ENCODE measurements at places on chromosomes 5 and 9.

GRCh38 chr9:81599837-81600236 is 89.5 kb downstream of the TLE1 start:
- DNase-seq, result no peak

DNA sequence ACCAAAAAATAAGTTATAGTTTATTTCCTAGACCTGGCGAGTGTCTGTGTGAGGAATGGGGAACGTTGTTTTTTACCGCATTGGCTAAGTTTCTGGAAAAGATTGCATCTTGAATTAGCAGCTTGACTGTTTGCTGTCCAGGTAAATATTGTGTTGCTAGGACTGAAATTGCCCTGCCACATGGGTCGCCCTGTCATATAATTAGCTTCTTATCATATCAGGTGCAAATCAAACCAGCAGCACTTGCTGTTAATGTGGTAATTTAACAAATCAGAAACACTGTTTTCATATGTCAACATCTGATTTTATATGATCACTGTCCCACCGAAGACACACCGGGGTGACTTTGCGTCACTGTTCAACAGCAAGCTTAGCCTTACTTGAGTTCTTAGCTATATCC is 63.7 kb upstream of the ZNF622 start:
- DNase-seq, result no peak

- no peak for DNase-seq
These were observed 252.1 kb downstream of the CRB2 start for GRCh38 chr9:123608104-123608503.

DNA sequence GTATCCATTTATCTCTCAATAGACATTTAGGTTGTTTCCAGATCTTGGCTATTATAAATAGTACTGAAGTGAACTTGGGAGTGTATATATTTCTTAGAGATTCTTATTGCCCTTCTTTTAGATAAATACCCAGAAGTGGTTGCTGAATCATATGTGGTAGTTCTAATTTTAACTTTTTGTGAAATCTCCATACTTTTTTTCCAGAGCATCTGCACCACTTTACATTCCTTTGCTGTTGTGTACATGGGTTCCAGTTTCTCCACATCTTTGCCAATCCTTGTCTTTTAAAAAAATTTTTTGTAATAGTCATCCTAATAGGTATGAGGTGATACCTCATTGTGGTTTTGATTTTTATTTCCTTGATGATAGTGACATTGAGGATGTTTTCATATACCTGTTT is 303.7 kb downstream of the CCDC171 start:
- DNase-seq, result no peak

GRCh38 chr9:5629312-5630080 is 589 bp downstream of the RIC1 start:
- no peak for DNase-seq

GRCh38 chr9:16214677-16215352 is 655.7 kb downstream of the BNC2 start:
- no peak for DNase-seq

DNA sequence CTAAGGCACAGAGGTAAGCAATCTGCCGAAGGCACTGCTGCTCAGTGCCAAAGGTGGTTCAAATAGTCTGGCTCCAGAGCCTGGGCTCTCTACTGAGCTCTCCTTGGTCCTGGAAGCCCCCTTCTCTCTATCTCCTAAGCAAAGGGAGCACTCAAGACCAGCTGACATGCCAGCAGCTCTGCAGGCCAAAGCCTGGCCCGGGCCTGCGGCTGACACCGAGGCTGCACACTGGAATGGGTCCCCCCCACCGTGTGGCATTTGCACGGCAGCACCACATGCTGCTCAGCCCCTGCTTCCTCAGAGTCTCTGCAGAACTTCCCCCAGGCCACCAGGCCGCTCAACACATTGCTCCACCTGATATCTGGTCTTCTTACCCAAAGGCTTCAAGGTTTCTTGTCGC is 57.8 kb upstream of the GOLPH3 start:
- DNase-seq, result no peak

DNA sequence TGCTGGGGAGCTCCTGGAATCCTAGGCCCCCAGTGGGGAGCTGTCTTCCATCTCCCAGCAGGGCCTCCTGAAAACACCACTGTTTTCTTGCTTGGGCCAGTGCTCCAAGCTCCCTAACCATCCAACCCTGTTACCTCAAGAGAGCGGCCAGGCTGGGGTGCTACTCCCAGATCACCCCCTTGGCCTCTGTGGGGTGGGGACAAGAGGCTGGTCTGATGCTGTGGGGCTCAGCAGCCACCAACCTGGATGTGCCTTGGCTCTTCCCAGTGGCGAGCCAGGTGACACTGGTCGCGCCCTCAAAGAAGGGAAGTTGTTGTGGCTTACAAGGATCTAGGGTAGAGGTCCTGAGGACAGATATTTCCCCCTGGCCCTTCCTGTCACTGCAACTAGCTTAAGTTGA is 49.0 kb downstream of the SECISBP2 start:
- DNase-seq, result no peak

DNA sequence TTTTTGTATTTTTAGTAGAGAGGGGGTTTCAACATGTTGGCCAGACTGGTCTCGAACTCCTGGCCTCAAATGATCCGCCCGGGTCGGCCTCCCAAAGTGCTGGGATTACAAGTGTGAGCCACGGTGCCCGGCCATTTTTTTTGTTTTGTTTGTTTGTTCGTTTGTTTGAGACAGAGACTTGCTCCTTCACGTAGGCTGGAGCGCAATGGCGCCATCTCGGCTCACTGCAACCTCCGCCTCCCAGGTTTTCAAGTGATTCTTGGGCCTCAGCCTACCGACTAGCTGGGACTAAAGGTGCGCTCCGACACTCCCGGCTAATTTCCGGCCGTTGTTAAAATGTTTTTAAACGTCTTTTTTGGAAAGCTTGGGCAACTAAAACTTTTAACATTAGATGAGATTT is 54.0 kb downstream of the SHOC1 start:
- DNase-seq, result no peak

- DNase-seq, result no peak
These were observed 16.1 kb downstream of the MACROH2A1 start for GRCh38 chr5:135382981-135383380.

GRCh38 chr5:72433522-72433921 is 73.7 kb downstream of the ZNF366 start:
- DNase-seq, result no peak

- no peak for DNase-seq
These were observed 94.2 kb upstream of the FBN2 start for GRCh38 chr5:128632264-128632663.

DNA sequence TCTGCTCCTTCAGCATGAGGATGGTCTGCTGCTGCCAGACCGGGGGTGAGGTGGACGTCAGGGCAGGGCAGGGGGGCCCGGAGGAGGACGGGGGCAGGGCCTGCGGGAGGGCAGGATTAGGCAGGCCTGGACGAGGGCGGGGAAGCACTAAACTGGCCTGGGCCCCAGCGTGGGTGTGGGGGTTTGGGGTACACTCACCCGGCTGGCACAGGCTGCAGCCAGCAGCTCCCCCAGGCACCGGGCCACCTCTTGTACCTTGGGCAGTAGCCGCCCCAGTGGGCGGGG is 5.5 kb downstream of the SAPCD2 start:
- DNase-seq, result no peak

- no peak for DNase-seq
These were observed 67.1 kb downstream of the BAAT start for GRCh38 chr9:101317735-101318134.

- DNase-seq, result no peak
These were observed 4.5 kb upstream of the DBN1 start for GRCh38 chr5:177477701-177478477.

GRCh38 chr5:9468060-9468388 is 77.9 kb downstream of the SEMA5A start:
- DNase-seq, result no peak

DNA sequence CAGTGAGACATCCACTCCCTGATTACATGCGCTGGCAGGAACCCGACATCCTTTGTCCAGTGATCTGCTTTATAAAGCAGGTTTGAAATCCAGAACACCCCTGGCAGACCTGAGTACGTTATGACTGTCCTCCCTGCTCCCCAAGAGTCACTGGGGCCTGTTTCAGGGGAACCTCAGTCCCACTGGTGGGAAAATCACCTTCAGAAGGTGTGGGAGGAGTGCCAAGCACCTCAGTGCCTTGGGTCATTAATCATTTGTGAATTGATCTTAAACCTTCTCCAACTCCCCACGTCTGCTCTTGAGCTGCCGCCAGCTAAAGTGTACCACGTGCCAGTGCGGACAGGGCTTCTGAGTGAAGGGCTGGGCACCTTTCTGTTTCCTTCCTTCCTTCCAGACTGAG is 16.2 kb downstream of the SLC6A3 start:
- DNase-seq, result no peak

DNA sequence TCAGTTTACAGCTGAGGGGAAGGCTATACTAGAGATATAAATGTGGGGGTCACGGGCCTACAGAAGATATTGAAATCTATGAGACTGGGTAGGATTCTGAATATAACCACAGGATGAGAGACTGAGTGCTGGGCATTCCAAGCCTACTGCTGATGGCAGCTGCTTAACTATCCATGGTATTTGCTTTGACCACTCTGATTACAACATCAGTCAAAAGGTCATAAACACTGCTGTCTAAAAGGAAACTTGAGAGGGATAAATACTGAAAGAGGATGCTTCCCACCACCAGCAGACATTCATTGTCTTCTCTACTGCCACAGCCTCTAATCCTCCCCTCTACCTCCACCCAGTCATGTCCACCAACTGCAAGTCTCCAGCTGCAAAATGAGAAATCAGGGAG is 3.8 kb downstream of the ZNF622 start:
- no peak for DNase-seq

DNA sequence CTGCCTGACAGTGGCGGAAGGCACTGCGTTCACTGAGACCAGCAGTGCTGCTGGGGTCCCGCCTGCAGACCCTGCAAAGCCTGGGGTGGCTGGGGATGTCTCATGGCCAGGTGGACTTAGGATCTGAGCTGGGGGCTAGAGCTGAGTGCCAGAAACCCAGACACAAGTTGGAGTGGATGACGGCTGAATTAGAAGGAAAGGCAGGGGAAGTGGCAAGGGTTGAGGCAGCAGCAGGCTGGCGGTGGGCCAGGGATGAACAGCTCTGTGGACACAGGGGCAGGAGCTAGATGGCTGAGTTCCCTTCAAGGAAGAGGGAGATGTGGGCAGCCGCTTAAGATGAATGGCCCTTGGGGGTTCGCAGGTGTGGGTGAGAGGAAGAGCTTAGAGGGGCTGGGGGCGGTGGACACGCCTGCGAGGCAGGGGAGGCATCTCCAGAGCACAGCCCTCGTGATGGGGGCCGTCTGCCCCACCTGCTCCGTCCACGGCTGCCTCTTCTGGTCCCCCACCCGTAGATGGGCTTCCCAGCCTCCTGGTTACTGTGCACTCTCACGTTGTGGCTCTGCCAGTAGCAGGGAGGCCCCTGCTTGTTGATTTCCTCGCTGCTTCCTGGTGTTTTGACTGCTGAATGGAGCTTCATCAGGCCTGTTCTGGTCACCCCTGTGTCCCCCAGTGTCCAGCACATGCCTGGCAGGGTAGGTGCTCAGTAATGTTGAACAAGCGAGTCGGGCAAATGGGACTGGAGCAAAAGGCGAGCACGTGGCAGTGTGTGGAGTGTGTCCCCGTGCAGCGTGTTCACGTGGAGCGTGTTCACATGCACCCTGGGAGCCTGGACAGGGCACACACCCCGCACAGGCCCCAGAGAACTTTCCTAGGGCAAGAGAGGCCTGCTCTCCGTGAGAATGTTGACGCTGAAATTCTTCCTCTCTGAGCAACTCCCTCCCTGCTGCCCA is 168.2 kb downstream of the CACNA1B start:
- no peak for DNase-seq

Data from stimulated activated CD8-positive, alpha-beta memory T cell treated with anti-CD3 and anti-CD28 coated beads, Interleukin-15, amount 100 ng/mL, for 4 hours (primary cell).